Hematopoietic multipotent progenitor cell (in vitro differentiated cells): ENCODE measurements at places on chromosomes 12 and 14.

DNA sequence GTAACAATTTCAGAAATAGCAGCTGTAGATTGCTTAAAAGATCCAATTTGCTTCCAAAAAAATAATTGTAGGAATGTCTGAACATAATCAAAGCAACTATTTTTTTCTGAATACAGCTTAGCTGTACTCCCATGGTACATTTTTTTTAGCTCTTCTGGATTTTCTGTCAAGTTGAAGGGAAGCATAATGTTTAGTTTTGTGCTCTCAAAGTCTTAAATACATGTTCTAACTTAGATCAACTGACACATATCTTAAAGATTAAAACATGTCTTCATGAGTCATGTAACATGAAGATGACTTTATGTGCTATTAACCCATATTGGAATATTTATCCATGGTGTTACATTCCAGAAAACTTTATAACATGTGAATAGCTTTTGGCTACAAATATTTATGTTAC, 255.7 kb downstream of the BTG1 start:
- DNase-seq, result no peak

DNA sequence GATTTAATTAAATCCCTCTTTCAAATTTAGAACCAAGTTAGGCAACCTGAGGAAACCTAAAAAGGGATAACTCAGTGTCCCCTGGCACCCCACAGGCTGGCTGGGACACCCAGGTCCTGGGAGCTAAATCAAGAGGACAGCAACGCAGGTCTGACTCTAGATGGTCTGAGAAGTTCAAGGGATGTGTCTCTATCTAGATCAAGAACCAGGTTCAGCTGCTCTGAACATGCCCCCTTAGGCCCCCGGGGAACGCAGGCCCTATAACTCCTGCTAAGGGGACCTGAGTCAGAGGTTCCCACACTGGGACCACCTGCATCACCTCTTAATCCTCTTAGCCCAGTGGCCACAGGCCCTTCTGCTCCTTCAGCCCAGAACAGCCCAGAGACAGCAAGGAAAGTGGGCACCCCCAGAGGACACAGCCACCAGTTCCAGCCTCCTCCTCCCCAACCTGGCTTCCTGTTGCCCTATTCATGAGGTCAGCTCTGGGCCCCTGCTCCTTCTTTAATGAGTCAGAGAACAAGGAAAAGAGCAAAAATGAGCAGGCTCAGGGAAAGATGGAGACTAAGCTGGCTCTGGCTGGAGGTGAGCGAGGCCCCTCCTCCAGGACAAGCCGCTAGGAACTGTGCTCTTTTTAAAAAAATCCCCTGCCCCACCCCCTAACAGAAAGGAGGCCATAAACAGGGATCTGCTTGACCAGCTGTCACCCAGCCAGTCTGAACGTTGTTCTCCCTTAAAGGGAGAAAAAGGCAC, 10.8 kb downstream of the PITPNM2 start:
- no peak for DNase-seq

GRCh38 chr12:27012982-27013255, 1.3 kb downstream of the TM7SF3 start:
- DNase-seq, result no peak

DNA sequence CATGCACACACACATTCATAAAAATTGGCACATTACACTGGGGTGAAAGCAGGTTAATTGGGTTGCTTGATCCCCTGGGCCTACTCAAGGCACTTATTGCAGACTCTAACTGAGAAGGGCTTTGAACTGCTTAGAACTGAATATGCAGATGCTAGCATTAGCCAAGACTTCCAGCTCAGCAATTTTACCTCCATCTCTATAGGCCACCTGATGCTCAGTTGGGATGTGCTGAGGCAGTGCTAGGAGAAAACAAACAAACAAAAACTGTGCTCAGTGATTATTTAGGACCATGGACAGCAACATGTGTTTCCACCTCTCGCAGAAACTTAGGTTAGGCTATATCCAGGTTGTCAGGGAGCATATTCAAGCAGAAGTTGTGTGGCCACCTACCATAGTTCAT, 124.8 kb upstream of the WSCD2 start:
- no peak for DNase-seq

DNA sequence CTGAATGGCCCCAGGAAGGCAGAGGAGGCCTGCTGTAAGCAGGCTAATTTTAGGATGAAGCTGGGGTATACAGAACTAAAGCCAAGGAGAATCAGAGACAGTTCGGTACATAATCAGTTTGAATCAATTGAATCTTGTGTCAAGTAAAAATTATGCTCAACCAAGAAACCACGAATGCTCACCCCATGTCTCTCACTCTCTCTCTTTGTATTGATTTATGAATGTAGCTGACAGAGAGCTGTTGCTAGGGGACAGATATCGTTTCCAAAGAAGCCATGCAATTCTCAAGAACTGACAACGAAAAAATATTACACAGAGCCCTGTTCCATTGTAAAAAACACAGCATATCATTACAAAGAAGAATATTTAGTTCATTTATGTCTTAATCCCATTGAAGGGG, 151.1 kb upstream of the PKP2 start:
- no peak for DNase-seq

DNA sequence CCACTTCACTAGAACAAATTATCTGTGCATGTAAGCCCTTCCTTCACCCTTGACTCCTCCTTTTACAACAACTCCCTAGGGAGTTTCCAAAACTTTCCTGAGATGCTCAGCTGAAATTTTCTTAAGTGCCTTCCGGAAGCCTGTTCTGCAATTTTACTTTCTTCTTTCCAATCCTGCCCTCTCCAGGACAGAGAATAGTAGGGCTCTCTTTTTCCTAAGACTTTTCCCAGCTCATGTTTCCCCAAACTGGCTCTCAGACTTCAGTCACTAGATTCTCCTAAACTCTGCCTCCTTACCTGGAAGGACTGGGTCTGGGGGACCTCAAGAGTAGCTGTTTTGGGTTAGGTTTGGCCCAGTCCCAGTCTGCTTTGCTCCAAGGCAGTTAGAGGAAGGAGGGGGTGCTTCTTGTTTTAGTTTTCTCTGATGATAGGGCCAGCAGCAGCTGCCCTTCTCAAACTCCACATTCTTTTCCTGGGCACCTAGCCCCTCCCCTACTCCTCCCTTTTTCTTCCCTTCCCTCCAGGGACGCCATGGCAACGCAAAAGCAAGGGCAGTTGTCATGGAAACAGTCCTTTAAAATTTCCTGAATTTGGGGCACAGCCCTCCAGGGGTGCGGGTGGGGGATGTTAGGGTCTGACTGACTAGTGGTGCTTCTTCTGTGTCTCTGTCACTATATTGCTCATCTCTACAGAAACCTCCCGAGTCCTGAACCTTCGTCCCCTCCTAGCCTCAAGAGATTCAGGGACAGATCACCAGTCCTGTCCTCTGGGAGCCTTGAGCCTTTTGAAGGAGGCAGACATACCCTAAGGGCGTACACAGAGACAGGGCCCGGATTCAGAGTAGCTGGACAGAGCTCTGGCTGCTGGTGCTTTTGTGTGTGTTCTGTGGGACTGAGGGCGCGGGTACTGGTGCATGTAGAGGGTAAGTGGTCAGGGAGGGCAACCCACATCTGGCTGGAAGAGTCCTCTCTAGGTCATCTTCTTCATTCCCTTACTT, 17.0 kb downstream of the PPP1R1A start:
- DNase-seq, result no peak

- no peak for DNase-seq
Measured at GRCh38 chr12:108305991-108306501, 33.1 kb downstream of the CMKLR1 start.

- no peak for DNase-seq
Measured at GRCh38 chr14:54857830-54858269, 44.8 kb downstream of the GCH1 start.

DNA sequence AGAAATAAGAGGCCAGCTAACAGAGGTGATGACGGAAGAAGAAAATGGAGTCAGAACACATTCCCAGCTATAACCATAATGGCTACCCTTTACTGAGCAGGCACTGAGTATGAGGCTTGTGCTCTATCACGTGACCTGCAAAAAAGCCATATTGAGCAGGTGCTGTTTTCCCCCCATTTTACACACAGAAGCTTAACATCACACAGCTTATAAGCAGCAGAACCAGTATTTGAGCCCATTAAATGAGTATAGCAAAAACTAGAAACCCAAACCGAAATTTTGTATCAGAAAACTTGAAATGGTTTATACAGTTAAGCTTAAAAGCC, 28.4 kb downstream of the PAPLN start:
- DNase-seq, result no peak

GRCh38 chr14:97713023-97713422, 915.8 kb downstream of the VRK1 start:
- DNase-seq, result no peak

GRCh38 chr12:115923851-115924250, 353.6 kb downstream of the MED13L start:
- DNase-seq, result no peak

DNA sequence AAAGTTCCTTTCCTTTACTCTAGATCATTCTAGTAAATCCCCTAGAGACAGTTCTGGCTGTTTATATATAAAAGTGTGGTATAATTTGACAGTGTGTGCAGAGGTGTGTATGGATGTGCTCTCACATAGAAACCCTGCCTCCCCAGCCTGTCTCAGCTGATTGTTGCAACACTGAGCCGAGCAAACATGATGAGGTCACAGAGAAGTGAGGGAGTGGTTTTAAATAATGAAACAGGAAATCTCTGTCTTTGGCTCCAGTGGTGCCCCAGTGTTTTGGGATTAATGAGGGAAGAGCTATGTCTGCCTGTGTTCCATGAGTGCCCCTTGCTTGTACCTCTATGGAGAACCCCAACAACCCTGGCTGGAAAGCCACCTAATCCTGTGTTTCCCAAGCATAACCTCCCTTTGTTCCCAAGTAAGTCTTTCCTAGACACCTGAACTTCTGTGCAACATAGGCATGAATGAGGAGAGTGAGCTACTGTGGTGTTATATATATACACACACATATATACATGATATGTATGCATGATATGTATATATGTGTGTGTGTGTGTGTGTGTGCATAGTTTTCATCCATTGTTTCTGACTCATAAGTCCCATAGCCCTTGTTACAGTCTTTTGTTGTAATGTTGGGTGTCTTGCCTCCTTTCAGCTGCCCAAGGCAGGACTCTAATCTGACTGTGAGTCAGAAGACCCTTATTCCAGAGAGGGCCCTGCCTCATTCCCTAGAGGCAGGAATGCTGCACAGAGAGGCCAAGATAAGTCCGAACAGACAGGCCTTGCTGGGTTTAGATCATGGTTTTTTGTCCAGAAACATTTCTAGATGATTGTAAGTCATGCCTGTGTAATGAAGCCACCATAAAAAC, 18.0 kb downstream of the TRAF3 start:
- DNase-seq, result no peak

DNA sequence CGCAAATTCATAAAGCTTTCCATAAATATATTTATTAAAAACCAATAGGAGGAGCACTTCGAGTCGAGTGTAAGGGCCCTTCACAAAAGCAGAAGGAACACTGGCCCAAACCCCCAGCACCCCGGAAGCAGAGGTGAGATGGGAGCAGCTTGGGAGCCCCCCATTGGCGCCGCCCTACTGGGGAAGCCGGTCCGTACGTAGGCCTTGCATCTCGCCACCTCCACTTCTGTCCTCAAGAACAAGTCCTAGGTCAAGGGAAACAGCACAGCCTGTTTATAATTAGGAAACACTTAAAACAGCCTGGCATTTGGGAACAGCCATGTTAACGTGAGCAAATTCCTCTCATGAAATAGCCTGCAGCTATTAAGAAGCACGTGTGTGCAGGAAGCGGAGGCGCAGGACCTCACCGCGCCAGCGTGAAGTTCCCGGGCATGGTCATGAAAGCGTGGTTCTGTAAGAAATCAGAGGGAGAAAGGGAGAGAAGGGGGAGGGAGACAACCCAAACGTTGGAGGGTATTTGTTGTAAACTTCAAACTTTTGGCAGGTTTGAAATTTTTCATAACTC, 7.7 kb downstream of the ANKRD9 start:
- DNase-seq, result no peak

GRCh38 chr12:108162207-108162606, 33.1 kb downstream of the WSCD2 start:
- DNase-seq, result no peak

- DNase-seq, result no peak
Measured at GRCh38 chr14:41973178-41973577, 366.5 kb downstream of the LRFN5 start.

- no peak for DNase-seq
Measured at GRCh38 chr12:47017041-47017713, 62.2 kb upstream of the PCED1B start.

DNA sequence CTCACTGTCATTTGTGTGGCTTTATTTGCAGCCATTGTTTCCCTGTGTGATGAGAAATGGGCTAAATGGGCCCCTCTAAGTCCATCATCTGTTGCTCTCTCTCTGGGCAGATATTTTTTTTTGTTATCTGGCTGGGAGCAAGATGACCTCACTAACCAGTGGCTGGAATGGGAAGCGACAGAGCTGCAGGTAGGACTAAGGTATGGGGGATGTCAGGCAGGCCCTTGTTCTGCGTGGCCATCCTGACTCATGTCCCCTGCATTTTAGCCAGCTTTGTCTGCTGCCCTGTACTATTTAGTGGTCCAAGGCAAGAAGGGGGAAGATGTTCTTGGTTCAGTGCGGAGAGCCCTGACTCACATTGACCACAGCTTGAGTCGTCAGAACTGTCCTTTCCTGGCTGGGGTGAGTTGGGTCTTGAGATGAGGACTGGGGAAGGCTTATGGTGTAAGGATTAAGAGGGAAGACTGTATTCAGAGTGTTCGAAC, 1.3 kb downstream of the MARS1 start:
- DNase-seq, result no peak

DNA sequence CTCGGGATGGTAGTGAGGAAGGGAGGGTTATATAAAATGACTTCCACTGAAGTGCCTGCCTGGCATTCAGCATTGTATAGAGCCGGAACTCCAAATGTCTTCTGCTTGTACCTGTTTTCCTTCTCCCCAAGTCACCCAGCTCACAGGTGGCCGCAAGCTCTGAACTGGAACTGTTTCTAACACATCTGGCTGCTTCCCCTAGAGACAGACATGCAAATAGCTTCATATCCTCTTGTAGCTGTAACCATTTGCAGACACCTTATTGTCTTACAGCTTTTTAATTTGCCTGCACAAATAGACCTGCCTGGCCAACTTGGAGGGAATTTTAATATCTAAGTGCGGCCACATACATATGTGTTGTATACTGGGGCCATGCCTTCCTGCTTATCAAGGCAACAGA, 126.0 kb downstream of the CHST11 start:
- peak; percentile 33 for DNase-seq

DNA sequence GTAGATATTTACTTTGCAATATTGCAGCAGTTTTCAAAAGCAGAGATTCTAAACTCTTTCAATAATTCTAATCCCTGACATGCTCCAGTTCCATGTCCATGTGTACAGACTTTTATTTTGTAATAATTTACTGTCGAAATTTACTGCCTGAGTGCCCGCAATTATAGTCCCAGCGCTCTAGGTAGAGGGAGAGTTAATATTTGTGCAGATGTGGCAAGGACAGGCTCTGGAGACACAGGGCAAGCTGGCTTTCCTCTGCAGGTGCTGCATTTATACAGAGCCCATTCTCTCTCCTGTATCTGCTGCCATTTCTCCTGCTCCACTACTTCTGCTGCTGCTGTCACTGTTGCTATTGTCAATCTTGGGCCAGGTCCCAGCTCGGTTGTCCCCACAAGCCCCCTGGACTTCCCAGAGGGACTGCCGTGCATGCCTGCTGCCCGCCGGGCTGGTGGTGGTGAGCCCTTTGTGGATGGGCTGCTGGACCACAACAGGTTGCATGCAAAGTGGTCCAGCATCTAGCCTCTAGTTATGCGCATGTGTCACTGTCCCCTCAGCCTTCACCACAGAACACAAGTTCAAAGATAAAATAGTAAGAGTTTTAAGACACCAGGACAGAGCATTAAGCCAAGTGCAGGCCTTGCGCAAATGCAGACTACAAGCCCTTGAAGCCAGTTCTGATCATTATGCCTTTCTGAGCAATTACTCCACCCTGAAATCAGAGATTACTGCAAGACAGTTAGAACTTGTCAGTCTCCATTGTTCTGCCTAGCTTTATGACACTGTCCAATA, 40.8 kb upstream of the CSRP2 start:
- DNase-seq, result no peak

GRCh38 chr12:76060111-76060510, 24.4 kb downstream of the NAP1L1 start:
- DNase-seq, result peak; percentile 13
